Kidney epithelial cell (primary cell): ENCODE measurements at places on chromosomes 1 and 21. TPM values are rescaled to one million over a fixed set of nuclear protein-coding genes. Genes with fewer than 3 reads are reported as not detected.
A peak's percentile ranks its signal among the peaks of the same experiment; 100 is the strongest.

- no peak for DNase-seq
These were observed 64.9 kb downstream of the TMEM53 start for GRCh38 chr1:44609412-44609767.

CAPN9 gene
- 0.04 TPM in 1 of 2 replicates, not detected in the other for total RNA-seq

- DNase-seq = no peak
These were observed 766.1 kb downstream of the LTN1 start for GRCh38 chr21:28226563-28226962.

- DNase-seq = peak; percentile 61
These were observed 87.7 kb downstream of the SPATA17 start for GRCh38 chr1:217718873-217719272.

DNA sequence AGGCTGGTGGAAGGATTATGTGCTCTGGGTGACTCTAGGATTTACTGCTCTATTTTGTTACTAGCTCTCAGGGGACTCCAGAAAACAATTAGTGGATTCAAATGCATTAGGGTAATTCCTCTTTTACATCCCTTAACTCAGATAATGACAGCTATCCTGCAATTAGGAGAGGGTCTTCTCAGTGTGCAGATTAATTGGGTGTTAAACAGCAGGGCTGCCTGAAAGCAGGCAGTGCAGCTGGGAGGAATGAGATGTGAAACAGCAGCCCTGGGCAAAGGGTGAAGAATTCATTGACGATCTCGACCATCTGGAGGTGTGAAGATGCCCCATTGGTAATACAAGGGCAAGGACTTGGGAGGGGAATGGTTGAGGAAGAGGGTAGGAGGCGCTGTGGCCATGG is 66.1 kb downstream of the HTR6 start:
- no peak for DNase-seq

- no peak for DNase-seq
These were observed 39.5 kb upstream of the TNFRSF1B start for GRCh38 chr1:12127206-12127810.

- no peak for DNase-seq
These were observed at the start of gene SELP for GRCh38 chr1:169630006-169630405. TSS of gene SELP (minus strand) at chr1:169630124. CDS start at chr1:169630074, 50 bp downstream.

DNA sequence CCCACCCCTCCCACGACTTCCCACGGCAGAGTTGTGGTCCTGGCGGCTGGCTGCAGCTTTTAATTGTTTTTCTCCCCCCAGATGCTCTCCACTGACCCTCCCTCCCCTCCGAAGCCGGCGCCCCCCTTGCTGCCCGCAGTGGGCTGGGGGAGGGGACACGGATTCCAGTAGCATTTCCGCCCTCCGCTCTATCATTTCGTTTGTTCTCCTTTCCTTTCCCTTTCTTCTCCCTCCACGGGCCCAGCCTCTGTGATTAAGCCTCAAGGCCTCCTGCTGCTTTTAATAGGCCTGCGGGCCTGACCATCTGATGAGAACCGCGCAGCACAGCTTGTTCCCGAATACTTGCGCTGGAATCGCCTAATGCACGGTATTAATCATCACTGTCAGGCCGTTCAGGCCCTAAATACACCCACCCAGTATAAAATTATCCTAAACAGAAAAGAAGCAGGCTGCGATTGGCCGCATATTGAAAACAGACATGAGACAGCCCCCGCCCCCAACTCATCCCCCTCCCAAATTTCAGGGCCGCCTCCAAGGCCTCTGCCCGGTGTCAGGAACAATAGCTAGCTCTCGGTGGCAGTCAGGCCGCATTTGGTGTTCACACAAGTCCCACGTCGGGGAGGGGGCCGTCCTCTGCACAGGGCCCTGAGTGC is 102.0 kb upstream of the ARHGEF16 start:
- DNase-seq = no peak

- DNase-seq = peak; percentile 94
These were observed 38.2 kb downstream of the BCL9 start for GRCh38 chr1:147579532-147579931.

NECTIN4 gene
- 13.1 and 13.6 TPM in 2 replicates for total RNA-seq

DNA sequence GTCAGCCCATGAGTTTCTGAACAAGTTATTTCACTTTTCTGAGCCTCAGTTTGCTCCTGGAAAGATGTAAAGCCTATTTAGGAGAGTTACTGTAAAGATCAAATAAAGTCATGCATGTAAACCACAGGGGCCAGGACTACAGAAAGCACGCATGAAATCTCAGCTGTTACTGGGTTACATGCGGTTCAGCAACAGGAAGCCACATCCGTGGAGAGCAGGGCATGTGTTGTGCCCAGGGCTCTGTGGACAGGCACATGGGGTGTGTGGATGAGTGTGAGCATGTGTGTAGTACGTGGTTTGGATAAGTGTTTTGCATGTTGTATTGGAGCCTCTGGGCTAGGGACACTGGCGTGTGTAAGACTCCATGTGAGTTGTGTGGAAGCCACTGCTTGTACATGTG is 2.2 kb upstream of the EPHA2 start:
- no peak for DNase-seq

RAB42 gene
- 9.6 and 13.5 TPM in 2 replicates for total RNA-seq

GRCh38 chr1:110094931-110095654 is 17.1 kb upstream of the UBL4B start:
- DNase-seq = no peak

- DNase-seq = no peak
These were observed 99.7 kb downstream of the PHTF1 start for GRCh38 chr1:113659556-113659955.

DNA sequence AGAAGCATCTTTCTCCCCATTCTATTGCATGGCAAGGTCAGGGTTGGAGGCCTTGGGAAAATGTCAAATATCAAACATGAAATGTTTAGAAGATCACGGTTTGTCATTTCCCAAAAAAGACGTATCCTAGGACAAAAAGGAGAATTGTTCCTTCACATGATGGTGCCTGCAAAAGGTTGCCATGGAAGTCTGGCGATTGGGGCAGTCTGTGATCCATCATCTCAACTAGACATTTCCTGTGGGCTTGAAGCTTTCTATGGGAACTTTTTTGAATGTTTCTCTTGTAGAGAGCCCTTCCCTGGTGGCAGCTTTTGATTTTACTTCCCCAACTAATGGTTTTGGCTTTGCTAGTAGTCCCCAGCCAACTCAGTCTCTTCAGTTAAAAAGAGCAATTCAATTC is 106.3 kb downstream of the TGFB2 start:
- no peak for DNase-seq

GRCh38 chr1:81832573-81832972 is 31.8 kb downstream of the ADGRL2 start:
- peak; percentile 57 for DNase-seq
